D721Med (cell line): ENCODE measurements at places on chromosomes 5 and 9.
A peak's percentile ranks its signal among the peaks of the same experiment; 100 is the strongest.

DNA sequence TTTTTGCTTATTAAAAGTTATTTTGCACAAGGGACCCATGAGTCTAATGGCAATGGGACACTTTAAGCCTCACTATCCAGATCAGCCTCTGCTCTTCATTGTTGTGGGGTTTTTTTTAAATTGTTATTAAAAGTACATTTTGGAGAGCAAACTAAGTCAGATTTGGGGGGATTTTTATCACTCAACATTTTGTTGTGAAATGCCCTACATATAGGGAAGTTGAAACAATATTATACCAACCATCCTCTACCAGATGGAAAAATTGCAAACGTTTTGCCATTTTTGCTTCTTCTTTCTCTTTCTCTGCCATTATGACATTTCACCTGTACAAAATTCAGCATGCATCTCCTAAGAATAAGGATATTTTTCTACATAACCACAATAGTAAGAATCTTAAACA lies 75.3 kb downstream of the SLC1A3 start:
- DNase-seq = no peak

DNA sequence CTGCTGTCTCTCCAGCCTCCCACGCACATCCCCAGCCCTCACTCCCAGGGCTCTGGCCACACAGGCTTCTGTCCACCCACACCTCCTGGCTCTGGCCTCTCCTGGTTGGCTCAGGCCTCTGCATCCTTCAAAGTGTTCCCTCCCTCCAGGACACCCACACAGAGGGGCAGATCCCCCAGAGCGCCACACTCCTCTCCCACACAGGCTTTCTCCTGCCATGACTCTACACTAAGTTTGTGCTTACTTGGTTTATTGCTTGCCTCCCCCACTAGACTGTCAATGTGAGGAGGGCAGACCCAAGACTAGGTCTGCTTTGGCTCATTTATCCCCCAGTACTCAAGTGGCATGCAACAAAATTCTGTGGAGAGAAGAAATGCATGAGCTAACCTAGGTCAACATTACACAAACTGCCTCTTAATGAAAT lies 67.0 kb upstream of the SPOCK1 start:
- DNase-seq = no peak

GRCh38 chr9:12934545-12935272 lies 159.9 kb downstream of the LURAP1L start:
- no peak for DNase-seq

GRCh38 chr5:43193894-43194265 lies 1.9 kb downstream of the NIM1K start:
- DNase-seq = no peak

DNA sequence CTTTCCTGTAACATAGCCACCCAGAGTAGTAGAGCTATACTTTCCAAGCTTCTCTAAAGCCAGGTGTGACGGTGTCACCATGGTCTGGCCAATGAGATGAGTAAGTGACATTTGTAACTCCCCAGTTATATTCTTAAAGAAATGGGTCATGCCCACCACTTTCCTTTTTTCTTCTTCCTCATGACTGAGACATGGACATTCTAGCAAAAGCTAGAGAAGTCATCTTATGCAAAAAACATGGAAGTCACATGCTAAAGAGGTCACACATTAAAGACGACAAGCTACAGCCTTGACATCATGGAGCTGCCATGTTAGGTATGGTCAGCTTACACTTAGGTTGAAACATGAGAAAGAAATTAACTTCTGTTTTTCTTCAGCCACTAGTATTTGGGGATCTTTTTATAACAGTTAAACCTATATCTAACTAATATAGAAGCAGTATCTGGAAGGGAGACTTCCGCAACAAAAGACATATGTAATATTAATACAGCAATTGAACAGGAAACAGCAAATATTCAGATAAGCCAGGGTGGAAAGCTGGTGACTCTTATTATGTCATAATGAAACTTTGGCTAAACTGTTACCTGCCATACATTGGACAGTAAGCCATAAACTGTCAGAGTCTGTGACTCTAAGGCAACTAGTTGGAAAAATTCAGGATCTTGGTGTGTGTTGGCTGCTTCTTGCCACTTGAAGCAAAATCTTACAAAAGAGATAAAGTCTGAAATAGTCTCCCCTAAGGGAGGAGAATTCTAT lies 54.7 kb upstream of the SNX2 start:
- no peak for DNase-seq

- DNase-seq = no peak
Measured at GRCh38 chr5:84088996-84089395, 295.7 kb downstream of the EDIL3 start.

- no peak for DNase-seq
Measured at GRCh38 chr5:82466986-82467561, 188.9 kb upstream of the RPS23 start.

DNA sequence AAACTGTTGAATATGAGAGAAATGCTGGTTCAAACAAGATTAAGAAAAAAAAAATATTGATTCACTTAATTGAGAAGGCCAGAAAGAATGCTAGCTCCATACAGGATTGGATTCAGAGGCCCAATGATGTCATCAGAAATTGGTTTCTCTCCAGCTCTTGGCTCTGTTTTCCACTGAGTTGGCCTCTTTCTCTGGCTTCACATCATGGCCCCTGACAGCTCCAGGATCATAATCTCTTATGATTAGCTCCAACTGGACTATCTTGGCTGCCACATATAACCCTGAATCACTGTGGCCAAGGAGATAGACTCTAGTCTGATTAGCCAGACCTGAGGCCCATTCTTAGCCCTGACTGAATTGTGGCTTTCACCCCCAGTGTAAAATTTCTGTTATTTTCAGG lies 244.7 kb upstream of the GRAMD2B start:
- no peak for DNase-seq

- DNase-seq = no peak
Measured at GRCh38 chr5:166845044-166845443, 1446.4 kb upstream of the WWC1 start.

DNA sequence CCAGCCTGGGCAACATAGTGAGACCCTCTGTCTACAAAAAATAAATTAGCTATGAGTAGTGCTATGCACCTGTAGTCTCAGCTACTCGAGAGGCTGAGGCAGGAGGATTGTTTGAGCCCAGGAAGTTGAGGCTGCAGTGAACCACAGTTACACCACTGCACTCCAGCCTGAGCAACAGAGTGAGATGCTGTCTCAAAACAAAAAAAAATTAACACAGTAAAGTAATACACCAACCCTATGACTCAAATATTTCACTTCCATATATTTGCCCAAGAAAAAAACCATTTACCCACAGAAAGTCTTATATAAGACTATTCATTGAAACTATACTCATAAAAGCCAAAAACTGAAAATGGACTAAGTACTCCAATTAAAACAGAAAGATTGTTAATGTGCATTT lies 16.2 kb downstream of the SMIM23 start:
- no peak for DNase-seq

- DNase-seq = no peak
Measured at GRCh38 chr5:5289537-5289936, 132.9 kb upstream of the ICE1 start.

GRCh38 chr5:37722236-37723161 lies 117.3 kb downstream of the GDNF start:
- no peak for DNase-seq

GRCh38 chr5:80212171-80212667 lies 43.6 kb downstream of the SERINC5 start:
- DNase-seq = no peak

GRCh38 chr5:65059681-65060598 lies 291.2 kb downstream of the CWC27 start:
- no peak for DNase-seq

GRCh38 chr5:52799358-52799982 lies 11.8 kb downstream of the ITGA1 start:
- DNase-seq = no peak

DNA sequence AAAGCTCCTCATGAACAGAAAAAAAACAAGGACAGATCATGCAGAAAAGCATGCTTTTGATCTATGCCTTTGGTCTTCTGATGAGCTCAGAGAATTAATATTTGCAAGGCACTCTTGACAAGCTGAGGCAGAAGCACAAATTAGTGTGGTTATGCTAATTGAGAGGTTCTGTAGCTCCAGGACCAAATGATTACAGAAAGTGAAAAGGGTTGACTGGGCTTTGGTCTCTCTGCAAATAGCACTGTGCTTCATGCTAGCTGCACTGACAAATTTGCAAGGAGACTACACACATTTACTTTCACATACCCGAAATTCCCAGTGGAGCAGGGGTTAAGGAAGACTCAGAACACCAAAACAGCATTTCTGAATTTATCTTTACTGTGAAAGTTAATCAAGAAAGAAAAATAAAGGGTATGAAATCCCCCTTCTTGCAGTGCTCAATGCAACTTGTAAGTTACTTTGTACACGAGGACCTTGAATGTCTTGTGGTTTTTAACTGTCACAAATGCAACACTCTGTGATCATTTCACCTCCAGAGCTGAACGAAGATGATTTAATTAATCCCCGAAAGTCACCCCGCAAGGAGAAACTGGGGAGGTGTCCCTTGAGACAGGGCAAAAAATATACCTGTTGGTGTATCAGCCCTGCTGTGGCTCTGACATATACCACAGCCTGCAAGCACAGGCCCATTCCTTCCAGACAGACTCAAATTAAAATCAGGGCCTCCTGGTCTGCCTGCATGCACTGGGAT lies 11.9 kb downstream of the RAPGEF1 start:
- no peak for DNase-seq

GRCh38 chr9:3525836-3526164 lies at the start of gene RFX3:
RFX3 (minus strand) TSS chr9:3526001; CDS start chr9:3395588, 130,413 bp downstream.
- DNase-seq = peak; percentile 26

- no peak for DNase-seq
Measured at GRCh38 chr9:120431268-120431667, 148.7 kb downstream of the CDK5RAP2 start.

DNA sequence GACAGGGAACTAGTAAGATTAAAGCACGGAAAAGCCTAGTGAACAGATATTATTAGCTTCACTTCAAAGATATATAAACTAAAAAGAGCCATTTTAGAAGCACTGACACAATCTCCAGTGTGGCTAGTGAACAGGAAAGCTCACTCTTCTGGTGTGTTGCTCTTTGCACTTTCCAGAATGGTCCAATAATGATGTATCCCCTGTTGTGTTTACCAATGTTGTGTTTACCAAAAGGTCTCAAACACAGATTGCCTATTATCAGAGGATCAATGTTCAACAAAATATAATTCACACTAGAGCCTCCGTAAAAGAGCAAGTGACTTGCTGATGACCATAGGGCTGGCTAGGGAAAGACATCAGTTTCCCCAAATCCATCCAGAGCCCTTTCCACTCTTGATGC lies 11.6 kb downstream of the KLHL3 start:
- DNase-seq = no peak

- no peak for DNase-seq
Measured at GRCh38 chr9:71965403-71965802, 54.0 kb downstream of the C9orf85 start.

DNA sequence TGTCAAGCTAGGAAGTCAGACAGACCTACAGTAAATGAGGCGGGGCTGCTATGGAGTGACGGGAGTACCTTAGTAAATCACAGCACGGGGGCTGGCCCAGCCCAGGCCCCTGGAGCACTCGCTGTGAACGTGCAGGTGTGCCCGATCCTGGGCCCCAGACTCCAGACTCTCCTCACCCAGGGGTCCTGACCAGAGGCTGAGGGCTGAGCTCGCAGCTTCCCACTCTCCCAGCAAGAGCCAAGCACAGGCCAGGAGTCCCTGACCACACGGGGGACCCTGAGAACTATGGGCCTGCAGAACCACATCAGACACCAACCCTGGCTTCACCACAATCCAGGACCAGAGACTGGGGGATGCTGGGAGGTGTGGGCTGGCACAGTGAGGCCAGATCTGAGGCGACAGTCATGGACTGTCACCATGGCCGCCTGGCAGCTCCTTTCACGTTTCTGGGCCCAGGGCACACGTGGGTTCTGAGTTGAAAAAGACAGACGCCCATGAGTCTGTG lies 73.4 kb downstream of the ADAMTS2 start:
- DNase-seq = no peak
